ENCODE measurements at places on chromosomes 11 and 22. TPM values are rescaled to one million over a fixed set of nuclear protein-coding genes. Genes with fewer than 3 reads are reported as not detected.

DNA sequence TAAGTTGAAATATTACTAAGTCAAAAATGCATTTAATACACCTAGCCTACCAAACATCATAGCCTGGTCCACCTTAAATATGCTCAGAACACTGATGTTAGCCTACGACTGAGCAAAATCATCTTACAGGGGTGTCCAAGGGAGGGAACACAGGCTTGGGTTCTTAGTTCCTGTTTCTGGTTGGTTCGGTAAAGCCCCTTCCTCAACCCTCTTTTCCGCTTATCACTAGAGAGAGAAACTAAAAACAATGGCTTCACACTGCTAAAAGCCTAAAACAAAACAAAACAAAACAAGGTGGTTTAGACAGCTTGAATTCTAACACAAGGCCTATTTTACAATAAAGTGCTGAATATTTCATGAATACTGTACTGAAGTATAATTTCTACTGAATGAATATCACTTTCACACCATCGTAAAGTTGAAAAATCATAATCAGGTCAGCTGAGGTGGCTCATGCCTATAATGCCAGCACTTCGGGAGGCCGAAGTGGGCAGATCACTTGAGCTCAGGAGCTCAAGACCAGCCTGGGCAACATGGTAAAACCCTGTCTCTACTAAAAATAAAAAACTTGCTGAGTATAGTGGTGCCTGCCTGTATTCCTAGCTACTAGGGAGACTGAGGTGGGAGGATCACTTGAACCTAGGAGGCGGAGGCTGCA is 118.0 kb downstream of the SIK3 start:
- peaks cover 34% of the 10 kb centered on the region for H3K4me1 ChIP-seq
- no peak overlapping the region for H3K4me3 ChIP-seq
- DNase-seq: no peak
- no peaks in the 10 kb centered on the region for H3K36me3 ChIP-seq
- H3K27ac ChIP-seq: no peak overlapping the region

DNA sequence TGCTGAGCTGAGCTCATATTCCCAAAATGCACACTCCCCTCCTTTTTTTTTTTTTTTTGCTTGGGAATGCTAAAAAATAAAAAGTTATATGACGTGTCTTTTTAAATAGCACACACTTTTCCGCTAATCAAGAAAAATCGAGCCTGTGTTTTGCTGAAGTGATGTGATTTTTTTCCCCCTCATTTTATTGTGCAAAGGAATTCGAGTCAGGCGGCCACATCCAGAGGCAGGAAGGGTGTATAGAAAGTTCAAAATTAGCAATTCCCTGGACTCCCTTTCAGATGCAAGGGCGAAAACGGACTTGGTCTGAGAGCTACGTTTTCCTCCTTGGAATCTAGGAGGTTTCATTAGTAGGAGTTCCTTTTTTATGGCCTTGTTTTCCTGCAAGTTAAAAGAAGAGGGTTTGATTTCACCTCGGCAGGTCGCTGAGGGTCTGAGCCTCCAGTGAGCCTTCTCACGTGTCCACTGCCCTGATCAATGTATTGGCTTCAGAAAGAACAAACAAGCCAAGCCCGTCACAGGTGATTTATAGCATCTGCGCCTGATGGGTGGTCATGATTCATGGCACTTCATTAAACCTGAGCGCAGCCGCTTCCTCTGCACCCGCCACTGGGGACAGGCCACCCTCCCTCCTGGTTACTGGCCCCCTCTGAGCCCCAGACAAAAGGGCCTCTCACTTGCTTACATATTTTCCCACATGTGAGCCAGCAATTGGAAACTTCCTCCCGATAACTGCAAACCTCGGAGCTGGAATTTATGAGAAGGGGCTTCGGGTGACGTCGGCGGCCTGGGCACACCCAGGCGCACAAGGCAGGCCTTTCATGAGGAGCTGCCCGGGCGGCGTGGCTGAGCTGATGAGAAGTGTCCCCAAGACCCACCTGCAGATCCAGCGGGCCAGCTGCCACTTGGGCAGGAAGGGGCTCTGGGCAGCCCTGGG is 64.4 kb upstream of the LINC01488 start:
- no peak overlapping the region for H3K27ac ChIP-seq
- no peak overlapping the region for H3K4me3 ChIP-seq
- no peaks in the 10 kb centered on the region for H3K27me3 ChIP-seq
- peaks cover 31% of the 10 kb centered on the region for H3K4me1 ChIP-seq
- H3K36me3 ChIP-seq: no peaks in the 10 kb centered on the region

- peaks cover 23% of the 10 kb centered on the region for H3K4me1 ChIP-seq
- H3K27ac ChIP-seq: no peak overlapping the region
- DNase-seq: no peak
- peaks cover 6% of the 10 kb centered on the region for H3K36me3 ChIP-seq
Observed at GRCh38 chr11:2684581-2684980, 15.2 kb downstream of the KCNQ1OT1 start.

DNA sequence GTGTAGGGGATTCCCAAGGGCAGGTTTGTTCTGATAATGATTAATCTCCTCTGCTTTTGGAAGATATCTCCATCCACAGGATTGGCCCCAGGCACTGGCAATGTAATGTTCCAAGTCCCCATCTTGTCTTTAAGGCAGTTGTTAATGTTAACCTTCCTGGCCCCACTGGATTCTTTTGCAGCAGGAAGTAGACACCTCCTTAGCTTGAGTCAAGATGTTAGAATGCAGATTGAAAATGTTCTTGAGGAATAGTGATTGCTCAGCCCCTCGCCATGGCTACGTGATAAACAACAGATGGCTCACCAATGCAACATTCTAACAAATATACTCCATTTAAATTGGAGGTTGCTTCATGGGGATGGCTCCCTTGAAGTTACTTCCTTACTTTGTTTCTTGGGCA is 7.3 kb downstream of the HEPHL1 start:
- H3K36me3 ChIP-seq: no peaks in the 10 kb centered on the region
- no peak overlapping the region for H3K27ac ChIP-seq
- no peak for DNase-seq
- H3K4me3 ChIP-seq: no peak overlapping the region
- no peaks in the 10 kb centered on the region for H3K27me3 ChIP-seq

GRCh38 chr22:25658633-25659032 is 83.4 kb upstream of the MYO18B start:
- no peak overlapping the region for H3K27ac ChIP-seq
- H3K4me3 ChIP-seq: no peak overlapping the region
- H3K36me3 ChIP-seq: no peaks in the 10 kb centered on the region

GRCh38 chr11:64430645-64431044 is 71.7 kb downstream of the RPS6KA4 start:
- no peaks in the 10 kb centered on the region for H3K36me3 ChIP-seq
- peak; percentile 2 for DNase-seq
- H3K27me3 ChIP-seq: peaks cover 18% of the 10 kb centered on the region

DNA sequence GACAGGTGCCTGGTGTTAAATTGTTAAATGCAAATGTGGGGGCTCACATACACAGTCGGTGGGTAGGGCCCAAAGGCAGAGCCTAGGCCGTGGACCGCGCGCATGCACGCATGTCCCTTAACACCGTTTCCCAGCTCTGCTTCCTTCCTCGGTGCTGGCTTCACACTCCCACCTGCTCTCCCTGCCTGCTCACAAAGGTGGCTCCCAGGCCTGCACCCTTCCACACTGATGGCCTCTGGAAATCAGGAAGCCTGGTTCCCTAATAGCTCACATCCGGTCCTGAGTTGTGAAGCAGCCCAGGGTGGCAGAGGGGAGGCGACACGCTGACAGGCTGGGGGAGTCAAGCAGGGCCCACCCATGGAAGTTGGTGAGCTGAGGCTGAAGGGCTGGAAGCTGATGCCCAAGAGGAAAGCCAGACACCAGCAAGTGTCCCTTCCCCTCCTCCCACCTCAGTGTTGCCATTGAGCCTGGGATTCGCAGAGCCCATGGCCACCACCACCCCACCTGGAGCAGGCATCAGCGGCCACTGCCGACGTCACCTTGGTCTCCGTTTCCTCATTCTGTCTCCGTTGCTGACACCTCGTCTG is 13.7 kb upstream of the CTTN start:
- no peak overlapping the region for H3K27ac ChIP-seq
- peaks cover 7% of the 10 kb centered on the region for H3K4me1 ChIP-seq
- DNase-seq: no peak
- no peak overlapping the region for H3K4me3 ChIP-seq
- peaks cover 46% of the 10 kb centered on the region for H3K36me3 ChIP-seq

DNA sequence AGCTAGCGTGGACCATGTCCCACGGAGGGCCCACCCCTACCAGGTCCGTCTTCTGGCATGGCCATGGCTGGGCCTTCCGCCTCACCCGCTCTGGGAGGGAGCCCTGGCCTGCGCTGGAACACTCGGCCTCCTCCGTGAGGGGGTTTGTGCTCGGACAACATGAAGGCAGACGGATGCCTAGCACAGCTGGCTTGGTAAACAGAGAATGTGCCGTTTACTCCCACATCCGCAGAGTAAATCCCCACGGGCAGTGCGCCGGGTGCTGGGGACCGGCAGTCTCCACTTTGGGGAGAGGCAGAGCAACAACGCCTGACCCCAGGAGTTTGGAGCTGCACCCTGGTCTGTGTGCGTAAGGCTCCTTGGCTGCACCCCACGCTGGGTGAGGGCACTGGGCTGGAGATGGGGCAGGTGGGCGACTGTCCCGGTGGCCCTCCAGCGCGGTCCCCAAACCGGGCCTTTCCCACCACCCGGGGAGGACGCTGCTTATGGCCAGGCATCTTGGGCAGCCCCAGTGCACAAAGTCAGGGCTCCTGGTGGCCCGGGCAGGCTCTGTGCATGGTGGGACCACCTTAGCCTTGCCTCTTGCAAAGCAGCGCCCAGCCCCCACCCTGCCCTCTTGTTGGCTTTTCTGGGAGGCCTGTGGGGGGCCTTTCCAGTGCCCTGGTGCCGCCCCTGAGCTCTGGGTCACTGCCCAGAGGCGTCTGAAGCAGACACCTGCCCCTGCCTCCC is 30.7 kb upstream of the MUC5AC start:
- no peak overlapping the region for H3K27ac ChIP-seq
- H3K4me1 ChIP-seq: no peaks in the 10 kb centered on the region
- peaks cover 17% of the 10 kb centered on the region for H3K27me3 ChIP-seq
- no peak overlapping the region for H3K4me3 ChIP-seq
- no peak for DNase-seq

The RAC2 gene
- total RNA-seq: 111 TPM
